ENCODE measurements at places on chromosomes 1 and 21.
A peak's percentile ranks its signal among the peaks of the same experiment; 100 is the strongest.

DNA sequence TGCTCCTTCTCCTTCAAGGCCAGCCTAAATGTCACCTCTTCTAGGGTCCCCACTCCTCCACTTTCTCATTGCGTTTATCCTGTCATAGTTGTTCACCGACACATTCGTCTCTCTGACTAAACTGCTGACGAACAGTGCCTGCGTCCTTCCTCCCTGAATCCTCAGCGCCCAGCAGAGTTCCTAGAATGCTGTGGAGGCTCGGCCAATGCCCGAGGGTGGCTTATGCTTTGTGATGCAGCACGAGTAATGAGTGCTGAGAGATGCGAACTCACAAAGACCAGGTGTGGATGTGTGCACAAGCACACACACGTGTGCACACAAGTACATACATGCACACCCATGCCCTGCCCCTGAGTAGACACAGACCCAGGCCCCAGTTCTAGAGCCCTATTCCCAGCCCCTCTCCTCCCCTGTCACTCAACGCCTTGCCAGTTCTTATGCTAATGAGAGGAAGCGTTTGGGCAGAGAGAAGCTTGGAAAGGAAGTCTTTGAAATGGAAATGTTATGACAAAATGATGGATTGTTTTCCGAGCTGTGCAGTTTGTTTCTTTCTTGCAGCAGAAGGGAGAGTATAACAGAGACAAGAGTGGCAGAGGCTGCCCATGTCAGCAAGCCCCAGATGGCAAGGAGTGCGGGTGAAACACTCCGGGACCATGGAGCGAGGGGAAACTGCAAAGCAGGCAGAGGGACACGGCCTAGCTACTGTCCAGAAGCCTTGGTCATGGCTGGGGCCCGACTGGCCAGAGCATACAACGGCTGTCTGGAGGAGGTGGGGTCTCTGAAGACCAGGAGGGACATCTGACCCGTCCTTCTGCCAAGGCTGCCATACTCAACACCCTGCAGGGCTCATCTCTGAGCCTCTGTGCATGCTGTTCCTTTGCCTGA is 24.2 kb downstream of the KCNA10 start:
- DNase-seq: no peak

DNA sequence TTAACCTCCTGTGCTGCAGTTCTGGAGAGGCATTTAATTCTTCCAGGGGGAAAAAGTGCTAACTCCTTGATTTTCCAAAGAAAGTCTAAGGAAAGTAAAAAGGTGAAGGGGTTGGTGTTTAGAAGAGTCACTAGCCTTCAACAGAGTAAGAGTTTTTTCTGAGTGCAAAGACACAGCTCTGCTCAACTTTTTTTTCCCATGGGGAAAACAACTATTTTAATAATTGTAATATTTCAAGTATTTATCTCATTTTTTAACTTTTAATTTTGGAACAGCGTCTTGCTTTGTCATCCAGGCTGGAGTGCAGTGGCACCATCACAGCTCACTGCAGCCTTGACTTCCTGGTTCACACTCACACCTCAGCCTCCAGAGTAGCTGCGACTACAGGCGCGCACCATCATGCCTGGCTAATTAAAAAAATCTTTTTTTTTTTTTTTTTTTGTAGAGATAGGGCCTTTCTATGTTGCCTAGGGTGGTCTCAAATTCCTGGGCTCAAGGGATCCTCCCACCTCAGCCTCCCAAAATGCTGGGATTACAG is 202.6 kb downstream of the APP start:
- DNase-seq: no peak

GRCh38 chr21:45265721-45266517 is 21.8 kb downstream of the POFUT2 start:
- peak; percentile 80 for DNase-seq

DNA sequence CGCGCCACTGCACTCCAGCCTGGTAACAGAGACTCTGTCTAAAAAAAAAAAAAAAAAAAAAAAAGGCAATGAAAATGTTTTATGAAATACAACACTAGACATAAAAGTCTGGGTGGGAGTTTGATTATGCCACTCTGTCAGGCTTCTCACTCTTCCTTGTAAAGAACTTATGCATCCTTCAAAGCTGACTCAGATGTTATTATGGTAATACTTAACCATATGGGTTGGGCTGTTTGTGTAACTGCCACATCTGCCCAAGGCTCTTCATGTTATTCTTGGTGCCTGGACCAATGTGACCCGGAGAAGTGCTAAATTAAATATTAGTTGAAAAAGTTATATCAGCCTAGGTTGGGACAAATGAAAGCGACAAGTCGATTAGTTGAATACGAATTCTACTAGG is 23.8 kb downstream of the FAM89A start:
- no peak for DNase-seq

GRCh38 chr1:158180741-158181576 is at the start of gene CD1D:
Gene CD1D, plus strand, starts transcription at chr1:158180895. Its CDS starts 207 bp downstream, at chr1:158181102.
- peak; percentile 88 for DNase-seq

GRCh38 chr1:62282909-62283755 is 36.1 kb downstream of the KANK4 start:
- DNase-seq: no peak

- peak; percentile 82 for DNase-seq
Measured at GRCh38 chr1:226549094-226549936, 751 bp downstream of the STUM start.

DNA sequence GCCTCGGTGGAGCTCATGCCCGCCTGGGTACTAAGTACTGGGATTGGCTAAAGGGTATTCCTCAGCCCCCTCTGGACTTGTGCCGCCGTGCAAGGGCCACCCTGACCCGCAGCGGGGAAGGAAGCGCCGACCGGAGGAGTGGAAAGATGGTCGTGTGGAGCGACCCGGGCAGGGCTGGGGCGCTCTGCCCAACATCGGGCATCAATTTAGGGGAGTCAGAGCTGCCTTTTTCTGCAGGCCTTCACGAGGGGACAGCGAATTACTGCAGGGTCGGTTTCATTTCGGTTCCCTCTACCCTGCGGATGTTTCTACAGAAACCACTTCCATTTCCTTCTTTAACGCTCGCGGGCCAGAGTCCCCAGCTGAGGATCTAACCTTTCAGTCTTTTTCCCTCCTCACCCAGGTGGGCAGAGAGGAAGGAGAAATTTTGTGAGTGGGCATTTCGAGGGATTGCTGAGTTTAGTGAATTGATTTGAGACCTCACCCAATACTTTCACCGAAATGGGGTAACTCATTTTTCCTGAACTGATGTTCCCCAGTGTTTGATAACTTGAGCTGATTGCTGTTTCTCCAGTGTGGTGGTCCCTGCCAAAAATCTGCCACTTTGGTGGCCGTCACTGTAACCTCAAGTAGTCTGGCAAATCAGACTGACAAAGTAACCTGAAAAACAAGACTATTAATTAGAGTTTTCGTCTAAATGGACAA is 1.1 kb downstream of the TOR1AIP1 start:
- DNase-seq: peak; percentile 34

DNA sequence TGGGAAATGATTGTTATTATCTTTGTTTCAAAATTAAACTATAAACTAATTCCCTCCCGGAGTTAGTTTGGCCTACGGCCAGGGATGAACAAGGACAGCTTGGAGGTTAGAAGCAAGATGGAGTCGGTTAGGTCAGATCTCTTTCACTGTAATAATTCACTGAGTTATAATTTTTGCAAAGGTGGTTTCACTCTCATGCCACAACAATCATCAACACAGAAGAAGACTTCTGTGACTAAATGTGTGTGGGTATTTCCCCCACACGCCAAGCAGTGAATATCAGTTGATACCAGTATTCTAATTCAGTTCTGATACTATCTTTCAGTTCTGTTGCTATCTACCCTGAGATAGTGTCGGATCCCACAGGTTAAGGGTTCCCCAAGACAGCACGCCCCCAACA is 215.1 kb downstream of the S1PR1 start:
- no peak for DNase-seq

DNA sequence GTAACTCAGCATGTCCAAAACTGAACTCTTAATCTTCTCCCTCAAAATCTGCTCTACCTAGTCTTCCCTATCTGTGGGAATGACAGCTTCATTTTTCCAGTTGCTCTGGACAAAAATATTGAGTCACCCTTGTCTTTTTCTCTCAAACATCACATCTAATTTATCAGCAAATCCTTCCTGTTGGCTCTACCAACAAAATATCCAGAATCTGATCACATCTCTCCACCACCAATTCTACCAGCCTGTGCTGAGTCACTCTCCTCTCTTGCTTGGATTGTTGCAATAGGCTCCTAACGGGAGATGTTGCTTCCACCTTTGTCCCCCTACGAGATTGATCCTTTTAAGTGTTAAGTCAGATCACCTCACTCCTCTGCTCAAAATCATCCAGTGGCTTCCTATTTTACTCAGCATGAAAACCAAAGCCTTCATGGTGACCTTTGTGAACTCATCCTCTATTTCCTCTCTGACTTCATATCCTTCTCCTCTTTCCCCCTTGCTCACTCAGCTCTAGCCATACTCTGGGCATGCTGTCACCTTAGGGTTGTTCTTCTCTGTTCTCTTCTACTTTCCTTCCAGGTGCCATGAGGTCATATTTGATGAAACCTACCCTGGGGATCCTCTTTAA is 21.5 kb upstream of the SMYD2 start:
- no peak for DNase-seq

DNA sequence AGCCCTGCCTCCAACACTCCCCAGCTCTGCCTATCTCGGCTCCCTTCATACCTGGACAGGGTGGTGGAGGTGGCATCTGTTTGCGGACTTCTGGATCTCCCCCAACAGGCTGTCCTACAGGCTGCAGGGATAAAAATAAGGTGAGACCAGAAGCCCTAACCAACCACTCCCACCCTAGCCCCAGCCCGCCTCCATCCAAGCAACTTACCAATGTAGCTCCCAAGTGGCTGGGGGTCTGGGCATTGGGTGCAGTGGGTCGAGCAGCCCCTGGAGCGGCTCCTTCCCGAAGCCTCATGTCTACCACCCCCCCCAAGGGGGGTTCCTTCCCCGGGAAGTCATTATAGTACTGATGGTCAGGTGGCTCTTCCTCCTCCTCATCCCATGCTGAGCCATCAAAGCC is 4.4 kb downstream of the SHC1 start:
- no peak for DNase-seq

DNA sequence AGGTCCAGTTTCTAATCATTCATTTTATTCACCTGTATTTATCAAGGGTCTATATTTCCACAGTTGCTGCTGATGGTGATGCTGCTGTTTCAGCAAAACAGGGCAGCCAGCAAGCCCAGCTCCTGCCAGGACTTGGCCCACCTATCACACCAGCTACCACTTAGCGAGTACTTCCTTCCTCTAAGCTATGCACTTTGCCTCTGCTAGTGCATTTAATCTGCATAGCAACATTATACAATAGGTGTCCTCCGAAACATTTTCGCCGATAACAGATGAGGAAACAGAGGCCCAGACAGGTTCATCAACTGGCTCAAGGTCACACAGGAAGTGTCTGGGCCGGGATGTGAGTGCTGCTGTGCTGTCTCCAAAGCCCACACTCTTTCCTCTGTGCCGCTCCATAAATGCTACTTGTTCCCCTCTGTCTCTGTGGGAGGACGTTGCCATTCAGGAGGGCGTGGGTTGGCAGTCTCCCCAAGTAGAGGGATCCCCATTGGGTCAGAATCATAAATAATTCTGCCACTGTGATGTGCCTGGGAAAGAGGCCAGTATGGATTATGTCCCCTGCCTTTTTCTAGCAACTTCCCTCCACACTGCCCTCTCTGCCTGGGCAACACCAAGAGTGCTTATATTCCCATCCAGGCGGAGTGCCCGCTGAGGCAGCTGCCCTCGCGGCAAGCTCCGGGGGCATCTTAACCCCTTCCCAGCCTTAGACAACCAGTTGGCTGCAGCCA is 9.4 kb upstream of the PLEKHA6 start:
- DNase-seq: no peak

DNA sequence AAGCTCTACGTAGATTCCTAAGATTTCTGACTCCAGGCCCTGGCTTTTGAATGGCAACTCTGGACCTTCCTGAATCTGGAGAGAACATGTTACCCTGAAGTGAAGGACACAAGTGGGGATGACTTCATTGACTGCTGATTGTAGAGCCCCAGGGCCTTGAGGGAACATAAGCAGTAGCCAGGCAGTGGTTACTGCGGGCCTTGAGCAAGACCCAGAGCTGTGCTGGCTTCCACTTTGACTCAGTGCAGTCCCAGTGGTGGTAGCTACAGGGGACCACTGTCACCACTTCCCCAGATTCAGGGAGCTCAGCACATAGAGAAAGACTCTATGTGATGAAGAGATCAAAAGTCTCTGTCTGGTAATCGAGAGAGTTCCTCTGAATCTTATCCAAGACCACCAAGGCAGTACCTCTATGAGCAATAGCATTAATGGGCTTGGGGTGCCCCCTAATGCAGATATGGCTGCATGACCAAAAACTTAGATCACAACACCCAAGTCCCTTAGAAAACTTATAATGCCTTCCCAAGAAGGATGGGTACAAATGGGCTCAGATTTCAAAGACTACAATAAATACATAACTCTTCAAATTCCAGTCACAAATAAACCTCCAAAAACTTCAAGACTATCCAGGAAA is 1278.3 kb downstream of the AMY1C start:
- no peak for DNase-seq

DNA sequence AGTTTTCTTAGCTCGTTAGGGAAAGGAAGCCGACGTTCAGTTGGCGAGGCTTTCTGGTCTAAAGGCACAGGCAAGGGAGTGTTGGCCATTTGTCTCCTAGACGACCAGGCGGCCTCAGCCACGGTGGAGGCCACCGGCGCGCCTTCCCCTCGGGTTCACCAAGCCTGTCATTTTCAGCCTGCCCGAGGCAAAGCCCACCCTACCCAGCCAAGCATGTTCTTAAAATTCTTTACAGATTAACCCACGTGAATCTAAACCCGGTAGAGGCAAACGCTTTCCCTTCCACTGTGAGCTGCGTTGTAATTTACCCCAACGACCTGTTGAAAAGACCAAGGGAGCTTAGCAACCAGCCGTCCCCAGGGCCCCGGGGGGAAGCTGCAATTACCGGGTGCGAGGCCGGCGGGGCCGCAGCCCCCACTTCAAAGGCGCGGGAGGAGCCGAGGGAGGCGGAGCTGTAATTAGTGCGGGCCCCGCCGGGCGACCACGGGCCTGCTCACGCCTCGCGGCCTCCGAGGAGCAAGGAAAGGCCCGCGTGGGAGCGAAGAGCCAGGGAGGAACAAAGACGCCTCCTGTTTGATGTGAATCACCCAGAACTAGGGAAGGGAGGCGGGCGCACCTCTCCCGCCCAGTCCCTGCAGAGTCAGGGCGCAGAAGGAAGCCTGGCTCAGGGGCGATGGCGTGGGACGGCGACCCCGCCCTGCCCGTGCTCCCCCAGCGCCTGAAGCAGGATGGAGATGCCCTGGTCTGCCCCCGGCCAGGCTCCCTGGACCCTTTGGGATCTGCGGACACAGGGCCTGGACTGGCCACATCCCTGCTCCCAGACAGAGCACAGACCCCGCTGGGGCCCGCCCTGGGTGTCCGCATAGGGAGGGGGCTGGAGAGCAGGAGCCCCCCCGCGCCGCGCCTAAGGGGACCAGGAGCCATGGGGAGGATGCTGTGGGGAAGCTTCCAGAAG is 12.1 kb upstream of the TSPEAR start:
- DNase-seq: no peak

GRCh38 chr1:29317063-29317915 is 81.0 kb downstream of the PTPRU start:
- peak; percentile 77 for DNase-seq

DNA sequence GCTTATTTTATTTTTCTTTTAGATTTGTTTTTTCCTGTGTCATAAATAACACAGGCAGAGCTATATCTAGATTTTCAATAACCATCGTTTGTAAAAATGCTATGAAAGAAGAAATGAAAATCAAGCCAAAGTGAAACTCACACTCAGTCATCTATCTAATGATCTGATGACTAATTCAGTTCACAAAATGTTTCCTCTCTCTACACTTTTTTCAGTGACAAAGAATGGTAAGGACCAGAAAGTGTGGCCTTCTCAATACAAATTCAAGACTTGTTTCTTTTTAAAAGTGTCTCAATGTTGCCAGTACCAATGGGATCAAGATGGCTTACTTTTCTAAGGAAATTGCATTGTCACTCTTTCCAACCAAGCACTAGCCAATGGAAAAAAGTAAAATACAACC is 282.8 kb upstream of the PKN2 start:
- no peak for DNase-seq

Data from upper lobe of left lung (tissue), 6 donors.